ENCODE measurements at places on chromosomes 2 and 18.

DNA sequence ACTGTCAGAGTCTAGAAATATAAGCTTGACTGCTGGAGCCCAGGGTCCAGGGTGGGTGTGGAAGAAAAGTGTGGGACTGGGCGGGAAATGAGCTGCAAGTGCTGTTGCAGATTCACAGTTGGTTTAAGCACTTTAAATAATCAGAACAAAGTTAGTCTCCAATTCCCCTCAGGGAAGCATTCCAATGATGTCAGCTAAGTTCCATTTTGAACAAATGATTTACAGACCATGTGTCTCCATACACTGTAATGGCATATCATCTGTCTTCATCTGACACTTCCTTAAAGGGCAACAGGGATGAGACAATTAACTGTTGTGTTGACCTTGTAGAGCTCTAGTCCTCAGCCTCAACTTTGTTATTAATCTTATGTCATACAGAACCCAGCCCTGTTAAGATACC lies 31.5 kb upstream of the REG3A start:
- DNase-seq = no peak

DNA sequence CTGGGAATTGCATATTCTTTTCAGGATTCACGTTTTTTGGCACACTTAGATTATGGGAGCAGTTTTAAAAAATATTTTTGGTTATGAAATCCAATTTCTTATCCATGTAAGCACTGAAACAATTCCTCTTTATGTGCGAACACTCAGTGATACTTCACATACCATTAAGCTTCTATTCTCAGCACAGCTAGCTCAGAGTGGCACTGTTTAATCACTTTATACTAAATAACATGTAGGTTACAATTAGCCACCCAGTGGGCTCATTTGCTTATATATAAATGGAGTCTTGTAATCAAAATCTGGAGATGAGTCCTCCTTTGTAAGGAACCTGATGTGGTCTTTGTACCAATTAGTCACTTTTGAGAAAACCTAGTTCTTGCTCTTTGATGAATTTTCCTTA lies 11.3 kb upstream of the MC4R start:
- DNase-seq = no peak

DNA sequence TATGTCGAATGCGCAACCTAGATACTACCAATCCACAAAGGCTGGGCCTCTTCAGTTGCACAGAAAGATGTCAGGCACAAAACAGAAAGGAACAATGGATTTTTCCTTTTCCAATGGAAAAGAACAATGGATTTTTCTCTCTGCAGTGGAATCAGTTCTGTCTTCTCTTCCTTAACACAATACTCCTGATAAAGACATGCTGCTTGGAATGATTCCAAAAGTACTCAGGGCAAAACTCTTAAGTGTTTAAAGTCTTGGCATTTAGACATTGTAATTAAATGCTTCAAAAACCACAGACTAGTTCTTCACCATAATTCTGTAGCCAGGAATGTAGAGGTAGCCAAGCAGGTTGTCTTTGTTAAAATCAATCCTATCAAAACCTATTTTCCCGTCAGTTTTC lies 46.7 kb upstream of the FLACC1 start:
- no peak for DNase-seq

GRCh38 chr2:172462849-172463381 lies 35.5 kb downstream of the ITGA6 start:
- DNase-seq = no peak

GRCh38 chr2:121960251-121960650 lies 204.8 kb downstream of the TSN start:
- DNase-seq = no peak

DNA sequence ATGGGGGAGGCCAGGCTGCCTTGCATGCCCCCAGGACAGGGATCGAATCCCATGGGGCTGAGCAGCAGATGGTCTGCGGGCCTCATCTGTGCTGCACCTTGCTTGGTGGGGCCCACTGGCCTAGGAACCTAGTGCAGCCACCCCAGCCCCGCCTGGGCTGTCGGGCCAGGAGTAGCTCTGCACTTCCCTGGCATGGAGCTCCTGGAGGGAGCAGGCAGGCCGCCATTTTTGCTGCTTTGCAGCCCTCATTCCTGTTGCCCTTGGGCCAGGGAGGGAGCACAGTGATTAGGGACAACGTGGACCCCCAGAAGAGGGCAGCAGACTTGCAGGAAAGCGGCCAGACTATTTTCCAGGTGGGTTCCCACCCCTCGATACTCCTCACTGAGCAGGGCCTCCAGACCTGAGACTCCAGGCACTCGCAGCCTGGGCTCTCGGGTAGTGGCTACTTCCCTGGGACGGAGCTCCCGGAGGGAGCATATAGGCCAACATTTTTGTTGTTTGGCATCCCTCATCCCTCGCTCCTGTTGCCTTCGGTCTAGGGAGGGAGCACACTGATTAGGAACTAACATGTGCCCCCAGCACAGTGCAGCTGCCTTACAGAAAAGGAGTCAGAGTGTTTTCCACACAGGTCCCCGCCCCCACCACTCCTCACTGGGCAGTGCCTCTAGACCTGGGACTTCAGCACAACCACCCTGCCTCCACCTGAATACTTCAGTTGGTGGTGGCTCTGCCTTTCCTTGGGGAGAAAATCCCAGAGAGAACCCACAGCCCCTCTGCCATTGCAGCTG lies 99.5 kb downstream of the MAIP1 start:
- DNase-seq = no peak
